GF-D8 (cell line): ENCODE measurements at places on chromosomes 11 and 22.

DNA sequence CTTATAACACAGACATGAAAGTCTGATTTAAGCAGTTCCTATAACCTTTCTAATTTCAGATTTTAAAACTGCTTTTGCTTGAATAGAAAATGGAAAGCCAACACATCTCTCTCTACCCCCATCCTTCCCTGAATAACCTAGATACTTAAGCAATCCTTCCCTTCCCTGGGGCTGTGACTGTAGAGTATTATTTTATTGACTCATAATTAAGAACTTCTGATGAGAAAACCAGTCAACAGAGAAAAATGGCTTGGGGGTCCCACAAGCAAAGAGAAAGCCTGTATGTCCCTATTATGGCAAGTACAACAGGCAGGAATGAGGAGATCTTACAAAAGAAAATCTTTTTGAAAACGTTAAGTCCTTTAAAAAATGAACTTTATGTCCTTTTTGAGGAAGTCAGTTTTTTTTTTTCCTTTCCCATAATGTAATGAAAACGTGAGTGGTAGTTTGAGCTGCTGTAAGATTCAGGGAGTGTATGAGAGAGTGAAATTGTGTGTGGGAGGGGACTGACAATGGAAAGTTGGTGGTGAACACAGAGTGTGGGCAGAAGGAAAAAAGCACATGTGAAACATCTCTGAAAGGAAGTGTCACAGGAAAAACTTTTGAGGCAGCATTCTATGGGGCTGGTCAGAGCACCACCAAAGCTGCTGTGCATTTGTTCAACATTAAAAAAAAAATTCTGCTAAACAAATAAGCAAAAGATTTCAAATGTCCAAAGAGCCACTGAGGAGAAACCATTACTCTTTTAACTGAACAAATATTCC, 154.6 kb downstream of the MAML2 start:
- no peak for DNase-seq

DNA sequence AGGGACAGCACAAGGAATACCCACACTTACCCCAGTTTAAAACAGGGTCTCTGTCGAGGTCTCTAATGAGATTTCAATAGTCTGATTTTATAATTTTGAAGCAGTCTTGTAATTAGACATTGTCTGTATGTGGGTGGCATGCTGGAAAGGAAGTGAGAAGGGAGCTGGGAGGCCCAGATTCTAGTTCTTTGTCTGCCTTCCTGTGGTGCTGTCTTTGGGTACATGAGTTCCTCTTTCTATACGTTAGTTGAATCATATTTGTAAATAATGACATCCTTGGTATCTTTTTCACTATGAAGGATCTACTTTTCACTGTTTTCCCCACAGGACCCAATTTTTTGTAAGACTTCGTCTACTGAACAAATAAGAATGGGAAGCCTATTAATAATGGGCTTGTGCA, 42.0 kb upstream of the TENM4 start:
- DNase-seq = no peak

GRCh38 chr11:15688351-15688792, 573.6 kb downstream of the INSC start:
- no peak for DNase-seq

- DNase-seq = no peak
Observed at GRCh38 chr11:24585192-24585591, 88.3 kb downstream of the LUZP2 start.

- DNase-seq = no peak
Observed at GRCh38 chr11:116415095-116415494, 357.7 kb downstream of the BUD13 start.

- no peak for DNase-seq
Observed at GRCh38 chr11:130144141-130144540, 15.4 kb upstream of the ST14 start.

DNA sequence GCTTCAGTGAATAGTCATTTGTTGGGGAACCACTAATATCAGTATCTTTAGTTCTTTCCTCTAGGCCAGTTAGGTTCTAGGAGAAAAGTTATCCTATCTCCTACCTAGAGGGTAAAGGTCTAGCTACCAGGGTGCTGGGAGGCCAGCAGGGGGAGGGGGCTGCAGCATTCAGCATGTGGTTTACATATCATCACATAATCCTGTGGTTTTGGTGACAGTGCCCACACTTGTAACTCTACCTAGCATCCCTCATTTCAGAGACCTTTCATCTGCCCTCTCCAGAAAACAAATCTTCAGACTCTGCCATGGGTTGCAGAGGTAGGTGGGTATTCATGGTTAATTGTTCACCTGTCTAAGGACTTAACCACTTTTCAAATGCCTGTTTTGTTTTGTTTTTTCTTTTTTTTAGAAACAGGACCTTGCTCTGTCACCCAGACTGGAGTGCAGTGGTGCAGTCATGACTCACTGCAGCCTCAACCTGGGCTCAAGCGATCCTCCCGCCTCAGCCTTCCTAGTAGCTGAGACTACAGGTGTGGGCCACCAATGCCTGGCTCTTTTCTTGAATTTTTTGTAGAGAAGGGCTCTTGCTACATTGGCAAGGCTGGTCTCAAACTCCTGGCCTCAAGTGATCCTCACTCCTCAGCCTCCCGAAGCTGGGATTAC, 146.8 kb downstream of the ENTHD1 start:
- no peak for DNase-seq

DNA sequence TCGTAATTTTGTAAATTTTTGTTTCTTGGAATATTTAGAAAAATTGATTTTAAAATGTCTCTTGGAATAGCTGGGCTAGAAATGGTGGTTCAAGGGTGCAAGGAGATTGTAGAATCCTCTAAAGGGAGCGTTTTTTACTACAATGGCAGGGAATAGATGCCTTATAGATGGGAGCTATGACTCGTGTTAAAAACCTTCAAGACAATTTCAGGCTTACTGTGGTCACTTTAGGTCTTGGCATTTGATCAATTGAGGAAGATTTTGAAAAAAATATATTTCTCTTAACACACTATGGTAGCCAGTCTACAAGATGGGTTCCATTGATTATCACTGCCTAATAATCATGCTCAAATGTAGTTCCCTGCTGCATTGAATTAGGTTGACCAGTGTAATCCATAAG, 25.0 kb downstream of the METTL15 start:
- DNase-seq = no peak

- no peak for DNase-seq
Observed at GRCh38 chr22:46533070-46533833, 4.2 kb downstream of the CELSR1 start.

DNA sequence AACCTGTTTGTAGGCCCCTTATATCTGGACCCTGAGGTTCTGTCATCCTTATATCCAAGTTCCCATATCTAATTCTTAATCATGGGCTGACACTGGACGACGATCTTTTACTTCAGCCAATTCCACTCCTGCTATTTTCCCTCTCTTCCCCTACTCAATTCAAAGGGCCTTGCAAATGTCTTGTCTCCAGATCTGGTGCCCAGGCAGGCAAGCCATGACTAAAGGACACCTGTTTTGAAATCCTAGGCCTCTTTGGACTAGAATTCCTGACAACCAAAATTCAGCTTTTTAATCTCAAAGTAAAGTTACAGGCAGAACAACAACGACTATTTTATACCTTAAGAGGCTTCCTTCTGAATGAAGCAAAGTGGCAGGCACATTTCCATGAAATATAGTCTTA, 963.4 kb downstream of the DLG2 start:
- DNase-seq = no peak

DNA sequence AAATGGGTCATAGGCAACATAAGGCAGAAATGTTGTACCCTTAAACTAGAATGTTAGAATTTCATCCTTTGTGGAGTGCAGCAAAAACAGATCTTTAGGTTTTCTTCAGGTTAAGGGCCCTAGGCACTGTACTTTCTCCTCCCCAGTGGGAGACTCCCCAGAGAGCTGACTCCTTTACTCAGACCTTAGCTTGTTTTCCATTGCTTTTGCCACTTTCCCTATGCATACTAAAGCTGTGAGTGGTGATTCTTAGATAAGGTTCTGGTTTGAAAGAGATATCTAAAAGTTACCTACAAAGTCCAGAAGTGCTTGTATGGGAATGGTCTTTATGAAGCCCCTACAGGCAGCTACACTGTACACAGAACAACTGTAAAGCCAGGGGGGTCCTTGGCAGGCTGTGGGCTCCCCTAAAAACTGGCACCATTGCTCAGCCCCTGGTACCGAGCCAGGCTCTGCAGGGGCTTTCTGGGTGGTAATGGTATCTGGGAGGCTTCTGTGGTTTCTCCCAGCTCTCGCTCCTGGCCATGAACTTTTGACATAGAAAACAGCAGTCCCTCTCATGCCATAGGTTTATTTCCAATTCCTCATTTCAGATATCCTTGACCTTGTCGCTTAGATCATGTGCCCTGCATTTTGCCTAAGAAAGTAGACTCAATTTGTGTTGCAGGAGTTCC, 23.2 kb downstream of the AMOTL1 start:
- no peak for DNase-seq

DNA sequence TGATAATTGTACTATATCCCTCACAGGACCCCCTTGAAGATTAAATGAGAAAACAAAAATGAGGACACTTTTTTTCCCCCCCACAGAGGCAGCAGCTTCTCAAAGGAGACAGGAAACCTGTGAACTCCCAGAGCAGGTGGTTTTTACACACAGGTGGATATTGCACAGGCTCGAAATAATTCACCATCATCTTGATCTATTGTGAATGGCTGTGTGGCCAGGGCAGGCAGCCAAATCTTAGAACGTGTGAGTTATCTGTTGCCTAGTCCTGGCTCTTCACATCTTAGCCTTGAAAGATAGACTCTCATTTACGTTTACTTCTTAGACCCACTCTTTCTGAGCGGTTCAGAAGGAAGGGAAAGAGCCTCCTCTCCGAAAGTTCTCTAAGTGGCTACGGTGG, 23.5 kb downstream of the PPFIBP2 start:
- no peak for DNase-seq

GRCh38 chr22:39941601-39942000, 18.6 kb upstream of the TMA7B start:
- DNase-seq = no peak

DNA sequence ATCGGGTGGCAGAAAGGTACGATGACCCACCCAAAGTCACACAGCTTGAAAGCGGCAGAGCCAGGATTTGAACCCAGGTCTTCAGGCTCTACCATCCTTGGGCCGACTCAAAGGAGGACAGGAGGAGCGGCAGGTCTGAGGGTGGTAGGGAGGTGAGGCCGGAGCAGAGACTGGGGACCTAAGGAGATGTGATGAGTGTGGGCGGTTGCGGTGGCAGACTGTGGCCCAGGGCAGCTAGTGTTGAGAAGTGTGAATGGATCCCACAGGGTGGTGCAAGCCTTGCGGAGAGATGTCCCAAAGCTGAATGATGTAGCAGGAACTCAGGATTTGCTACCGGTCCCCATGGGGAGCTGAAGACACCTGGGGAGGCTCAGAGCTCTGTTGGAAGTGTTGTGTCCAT, 180.2 kb downstream of the MYO18B start:
- no peak for DNase-seq

- DNase-seq = no peak
Observed at GRCh38 chr11:67357831-67358670, 4.7 kb upstream of the POLD4 start.

GRCh38 chr11:132177106-132177505, 806.7 kb downstream of the NTM start:
- DNase-seq = no peak

DNA sequence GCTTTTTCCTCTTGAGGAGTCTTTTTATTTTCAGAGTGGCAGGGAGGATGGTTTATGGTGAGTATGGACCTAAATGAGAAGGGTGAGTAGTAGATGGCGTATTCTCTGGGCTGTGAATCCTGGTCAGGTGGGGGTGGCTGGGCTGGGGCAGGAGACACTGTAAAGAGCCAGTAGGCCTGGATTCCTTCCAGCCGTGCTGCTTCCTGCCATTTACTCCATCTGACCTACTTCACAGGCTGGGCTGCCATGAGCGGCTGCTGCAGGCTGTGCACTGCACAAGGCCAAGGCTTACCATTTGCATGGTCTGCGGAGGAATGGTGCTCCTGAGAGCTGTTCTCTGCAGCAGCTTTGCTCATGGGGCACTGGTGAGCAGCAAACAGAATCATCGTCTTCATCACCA, 297.6 kb downstream of the KIRREL3 start:
- no peak for DNase-seq

GRCh38 chr22:39312410-39312809, 7.0 kb downstream of the RPL3 start:
- DNase-seq = no peak

DNA sequence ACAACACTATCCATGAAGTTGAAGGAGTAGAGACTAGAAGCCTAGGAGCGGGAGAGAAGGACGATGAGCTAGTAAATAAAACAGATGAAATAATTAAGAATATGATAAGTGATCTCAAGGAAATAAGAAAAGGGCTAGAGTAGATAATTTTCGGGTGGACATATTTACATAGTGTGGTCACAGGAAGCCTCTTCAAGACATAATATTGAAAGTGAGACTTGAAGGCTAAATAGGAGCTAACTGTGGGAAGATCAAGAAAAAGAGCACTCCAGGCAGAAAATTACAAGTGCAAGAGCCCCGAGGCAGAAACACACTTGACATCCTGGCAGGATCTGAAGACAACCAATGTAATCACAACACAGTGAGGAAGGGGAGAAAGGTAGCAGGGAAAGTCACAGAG, 11.9 kb upstream of the PPFIBP2 start:
- DNase-seq = no peak

DNA sequence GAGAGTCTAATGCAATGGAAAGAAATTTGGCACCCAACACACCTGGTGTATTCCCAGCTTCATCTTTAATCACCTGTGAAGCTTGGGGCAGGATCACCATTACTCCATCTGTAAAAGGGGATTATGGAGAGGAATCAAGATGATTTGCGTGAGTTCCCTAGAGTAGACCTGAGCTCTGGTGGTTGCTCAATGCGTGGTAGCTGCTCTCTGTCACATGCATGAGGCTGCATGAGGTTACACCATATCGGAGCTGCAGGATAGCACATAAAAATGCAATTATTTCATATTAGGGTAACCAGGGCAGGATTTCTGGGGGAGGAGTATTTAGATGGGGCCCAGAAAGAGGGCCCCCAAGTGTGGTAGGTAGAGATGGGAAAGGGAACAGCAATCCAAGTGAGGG, 35.3 kb upstream of the CLMP start:
- no peak for DNase-seq

DNA sequence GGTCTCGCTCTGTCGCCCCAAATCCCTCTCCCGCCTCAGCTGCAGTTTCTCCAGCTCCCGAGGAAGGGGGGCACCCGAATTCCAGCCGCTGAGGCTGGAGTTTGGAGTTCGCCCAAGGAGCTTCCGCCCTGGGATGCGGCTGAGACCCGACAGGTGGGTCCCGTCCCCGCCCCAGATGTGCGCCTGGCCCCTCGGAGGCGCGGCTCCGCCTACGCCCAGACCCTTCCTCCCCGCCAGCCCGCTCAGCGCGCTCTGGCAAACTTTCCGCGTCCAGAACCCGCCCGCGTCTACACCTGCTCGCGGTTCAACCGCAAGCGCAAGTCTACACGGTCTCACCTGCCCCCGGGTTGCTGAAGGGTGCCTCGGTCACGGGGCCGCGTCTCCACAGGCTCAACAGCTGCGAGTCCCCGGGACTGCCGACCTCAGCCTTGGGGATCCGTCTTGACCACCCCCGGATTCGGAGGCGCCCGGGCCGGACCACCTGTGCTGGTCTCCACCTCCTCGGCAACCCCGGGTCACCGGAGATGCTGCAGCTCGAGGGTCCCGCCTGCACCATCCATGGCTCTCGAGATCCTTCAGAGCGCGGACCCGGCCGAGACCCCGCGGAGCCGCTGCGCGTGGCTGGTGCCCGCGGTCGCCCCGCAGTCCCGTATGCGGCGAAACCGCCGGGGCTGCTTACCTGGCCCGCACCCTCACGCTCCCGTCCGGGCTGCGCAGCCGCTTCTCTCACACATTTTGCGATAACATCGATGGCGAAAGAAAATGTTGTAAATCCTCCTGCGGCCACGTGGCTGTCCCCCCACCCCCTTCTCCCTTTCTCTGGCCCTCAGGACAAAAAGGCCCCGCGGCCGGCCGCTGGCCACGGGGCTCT, 63.6 kb downstream of the NFAM1 start:
- DNase-seq = no peak

GRCh38 chr11:96265220-96265737, 77.7 kb downstream of the MAML2 start:
- no peak for DNase-seq
